ENCODE measurements at places on chromosomes 3 and 15.

DNA sequence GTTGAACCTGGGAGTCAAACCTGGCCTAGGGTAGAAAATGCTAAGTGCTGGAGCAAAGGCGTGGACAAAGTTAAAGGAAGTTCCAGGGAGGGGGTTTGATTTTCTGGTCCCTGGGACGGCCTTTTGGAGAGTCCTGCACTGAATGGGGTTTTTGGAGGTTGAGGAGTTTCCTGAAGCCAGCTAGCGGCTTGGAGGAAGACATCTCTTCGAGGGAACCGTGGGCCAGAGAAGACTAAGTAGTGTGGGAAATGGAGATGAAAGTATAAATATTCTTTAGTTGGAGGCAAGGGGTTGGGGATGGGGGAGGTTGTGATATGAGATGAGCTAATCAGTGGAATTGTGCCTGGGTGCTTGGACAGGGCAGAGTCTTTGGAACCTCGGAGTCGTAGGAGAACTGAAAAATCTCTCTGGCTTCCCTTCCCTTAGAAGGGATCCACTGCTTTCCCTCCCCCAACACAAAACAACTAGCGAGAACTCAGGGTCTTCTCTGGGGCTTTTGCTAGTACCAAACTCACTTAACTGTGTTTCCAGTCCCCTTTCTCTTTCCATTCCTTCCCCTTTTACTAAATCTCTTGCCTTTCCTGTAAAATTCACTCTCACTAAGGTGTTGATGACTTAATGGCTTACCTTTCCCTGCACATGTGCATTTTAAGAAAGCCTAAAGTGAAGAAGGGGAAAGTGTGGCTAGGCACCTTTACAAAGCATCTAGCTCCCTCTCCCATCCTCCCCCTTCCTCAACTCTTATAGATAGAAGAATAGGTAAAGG lies 1.0 kb downstream of the LPP start:
- DNase-seq: no peak

DNA sequence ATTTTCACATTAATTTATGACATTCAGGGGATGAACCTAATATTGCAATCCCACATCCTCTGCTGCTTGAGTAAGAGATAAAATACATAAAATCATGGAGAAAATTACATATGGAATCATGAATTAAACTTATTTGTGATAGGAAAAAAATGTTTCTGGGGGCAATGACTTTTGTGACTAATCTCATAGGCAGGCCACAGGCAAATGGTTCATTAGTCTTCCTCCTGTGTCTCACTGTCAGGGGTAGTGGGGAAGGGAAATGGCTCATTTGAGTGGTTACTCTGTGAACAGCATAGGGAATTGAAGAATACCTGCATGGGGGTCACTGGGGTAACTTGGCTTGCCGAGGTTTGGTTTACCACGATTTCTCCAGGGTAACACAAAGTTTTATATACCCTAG lies 72.0 kb downstream of the TFG start:
- no peak for DNase-seq

- no peak for DNase-seq
Measured at GRCh38 chr3:120801484-120801883, 58.9 kb downstream of the GTF2E1 start.

DNA sequence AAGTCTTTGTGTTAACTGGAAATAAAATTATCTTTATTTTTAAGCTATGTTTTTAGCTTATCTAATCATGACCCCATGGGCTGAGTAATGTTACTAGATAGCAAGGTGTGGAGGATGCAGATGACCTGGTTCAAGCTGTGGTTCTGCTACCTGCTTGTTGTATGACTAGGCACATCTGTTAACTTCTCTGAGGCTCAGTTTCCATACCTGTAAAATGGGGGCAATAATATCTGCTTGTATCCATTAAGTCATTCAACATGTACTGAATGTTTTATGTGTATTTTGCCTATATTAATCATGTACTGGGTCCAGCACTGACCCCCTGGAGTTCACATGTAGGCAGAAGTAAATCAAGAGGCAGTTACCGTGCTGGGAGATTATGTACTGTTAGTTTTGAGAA lies 51.5 kb downstream of the CEMIP start:
- DNase-seq: no peak

- no peak for DNase-seq
Measured at GRCh38 chr15:91863621-91864255, 10.2 kb downstream of the SLCO3A1 start.

DNA sequence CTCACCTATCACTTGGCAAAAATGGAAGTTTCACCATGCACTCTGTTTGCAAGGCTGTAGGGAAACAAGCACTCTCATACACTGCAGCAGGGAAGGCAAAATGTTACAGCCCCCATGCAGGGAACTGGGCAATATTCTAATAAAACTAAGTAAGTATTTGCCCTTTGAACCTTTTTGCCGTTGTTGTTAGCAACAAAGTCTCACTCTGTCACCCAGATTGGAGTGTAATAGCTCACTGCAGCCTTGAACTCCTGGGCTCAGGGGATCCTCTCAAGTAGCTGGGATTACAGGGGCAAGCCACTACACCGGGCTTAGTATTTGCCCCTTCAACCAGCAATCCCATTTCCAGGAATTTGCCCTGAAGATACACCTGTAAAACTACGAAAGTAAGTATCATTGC lies 122.5 kb downstream of the TBC1D5 start:
- no peak for DNase-seq

GRCh38 chr3:71045917-71046282 lies 537.6 kb downstream of the FOXP1 start:
- no peak for DNase-seq

GRCh38 chr15:31341496-31342195 lies 15.0 kb downstream of the KLF13 start:
- no peak for DNase-seq

Measured in glutamatergic neuron (in vitro differentiated cells).